ENCODE measurements at places on chromosomes 3 and 15. TPM values are rescaled to one million over a fixed set of nuclear protein-coding genes. Genes with fewer than 3 reads are reported as not detected.

FEZF2 gene
- not detected for total RNA-seq

FRMD4B gene
- total RNA-seq, result 87.6 TPM

WDR72 gene
- total RNA-seq, result not detected

PCOLCE2 gene
- total RNA-seq, result 0.58 TPM

GUCA1C gene
- total RNA-seq, result not detected

ZNF80 gene
- total RNA-seq, result not detected

CPNE9 gene
- not detected for total RNA-seq

CELF6 gene
- 1.5 TPM for total RNA-seq

PLSCR5 gene
- total RNA-seq, result not detected

KBTBD13 gene
- total RNA-seq, result not detected

KIF23 gene
- 9.2 TPM for total RNA-seq

TM6SF1 gene
- total RNA-seq, result 38.0 TPM

SLC28A2 gene
- not detected for total RNA-seq

TMF1 gene
- total RNA-seq, result 27.9 TPM

LRRK1 gene
- 11.2 TPM for total RNA-seq

CHRNB4 gene
- not detected for total RNA-seq

SLC9C1 gene
- not detected for total RNA-seq

TXNRD3 gene
- 5.6 TPM for total RNA-seq

CHRNA7 gene
- total RNA-seq, result 4.8 TPM

DAZL gene
- total RNA-seq, result not detected

PAQR5 gene
- not detected for total RNA-seq

CHDH gene
- 0.06 TPM for total RNA-seq

MYO5C gene
- 33.4 TPM for total RNA-seq

TFG gene
- 126 TPM for total RNA-seq

CGNL1 gene
- total RNA-seq, result 26.7 TPM

PYGO1 gene
- total RNA-seq, result 4.7 TPM

ARGFX gene
- not detected for total RNA-seq
